NT2/D1 (cell line): ENCODE measurements at places on chromosomes 3 and 15.
A peak's percentile ranks its signal among the peaks of the same experiment; 100 is the strongest.

GRCh38 chr3:99895703-99896441 is 78.2 kb downstream of the CMSS1 start:
- DNase-seq: no peak

- no peak for DNase-seq
Observed at GRCh38 chr3:41580274-41580959, 381.1 kb downstream of the CTNNB1 start.

DNA sequence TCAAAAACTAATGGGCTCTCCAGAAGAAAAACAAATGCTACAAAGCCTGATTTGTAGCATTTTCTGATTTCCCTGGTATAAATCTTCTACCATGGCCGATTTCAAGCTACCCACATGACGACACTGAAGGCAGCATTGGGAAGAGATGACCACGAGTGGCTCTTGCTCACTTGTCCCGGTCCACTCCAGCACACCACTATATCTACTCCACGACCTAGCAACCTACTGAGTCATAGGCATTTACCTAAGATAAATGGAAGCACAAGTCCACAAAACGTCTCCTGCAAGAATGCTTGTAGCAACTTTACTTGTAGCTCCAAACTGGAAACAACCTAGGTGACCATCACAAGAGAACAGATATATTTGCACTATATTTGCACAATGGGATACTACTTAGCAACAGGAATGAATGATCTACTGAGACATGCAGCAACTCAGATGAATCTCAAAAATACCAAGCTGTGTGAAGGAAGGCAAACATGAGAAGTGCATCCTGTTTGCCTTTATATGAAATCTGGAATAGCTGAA is 60.8 kb upstream of the HES1 start:
- DNase-seq: no peak

- peak; percentile 23 for DNase-seq
Observed at GRCh38 chr15:31270767-31271166, 55.9 kb upstream of the KLF13 start.

DNA sequence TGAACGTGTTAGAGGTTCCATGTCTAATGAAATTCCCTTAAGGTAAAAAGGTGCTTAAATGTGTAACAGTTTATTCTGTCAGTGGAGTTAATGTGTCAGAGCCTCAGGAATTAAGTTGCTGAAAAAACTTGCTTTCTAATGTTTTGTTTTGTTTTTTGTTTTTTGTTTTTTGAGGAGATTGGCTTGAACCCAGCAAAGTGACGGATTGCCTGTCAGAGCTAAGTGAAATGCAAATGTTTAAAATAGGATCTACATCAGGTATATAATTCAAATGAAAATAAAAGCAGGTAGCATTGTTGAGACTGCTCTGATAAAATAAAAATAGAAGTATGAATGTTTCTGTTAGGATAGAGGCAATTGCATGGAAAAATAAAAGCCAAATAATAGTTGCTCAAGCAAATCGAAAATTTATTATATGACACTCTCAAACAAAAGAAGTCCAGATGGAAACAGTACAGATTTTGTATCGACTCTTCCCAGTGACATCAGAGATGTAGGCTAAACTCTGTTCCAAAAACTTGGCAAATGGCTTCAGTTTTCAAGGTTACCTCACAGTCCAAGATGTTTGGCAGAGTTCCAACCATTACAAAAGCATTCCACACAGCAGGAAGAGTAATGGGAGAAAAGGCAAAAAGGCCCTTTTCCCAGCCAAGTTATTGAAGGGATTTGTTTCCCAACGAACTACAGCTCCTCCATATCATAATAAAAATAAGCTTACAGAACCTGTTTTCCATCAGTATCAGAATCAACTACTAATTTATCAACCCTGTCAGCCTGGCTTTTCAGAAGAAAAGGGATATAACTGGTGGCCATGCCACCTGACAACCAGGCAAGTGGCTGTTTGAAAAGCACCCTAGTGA is 291.0 kb downstream of the TBL1XR1 start:
- peak; percentile 59 for DNase-seq

- no peak for DNase-seq
Observed at GRCh38 chr15:85691350-85692240, 103.1 kb downstream of the KLHL25 start.

DNA sequence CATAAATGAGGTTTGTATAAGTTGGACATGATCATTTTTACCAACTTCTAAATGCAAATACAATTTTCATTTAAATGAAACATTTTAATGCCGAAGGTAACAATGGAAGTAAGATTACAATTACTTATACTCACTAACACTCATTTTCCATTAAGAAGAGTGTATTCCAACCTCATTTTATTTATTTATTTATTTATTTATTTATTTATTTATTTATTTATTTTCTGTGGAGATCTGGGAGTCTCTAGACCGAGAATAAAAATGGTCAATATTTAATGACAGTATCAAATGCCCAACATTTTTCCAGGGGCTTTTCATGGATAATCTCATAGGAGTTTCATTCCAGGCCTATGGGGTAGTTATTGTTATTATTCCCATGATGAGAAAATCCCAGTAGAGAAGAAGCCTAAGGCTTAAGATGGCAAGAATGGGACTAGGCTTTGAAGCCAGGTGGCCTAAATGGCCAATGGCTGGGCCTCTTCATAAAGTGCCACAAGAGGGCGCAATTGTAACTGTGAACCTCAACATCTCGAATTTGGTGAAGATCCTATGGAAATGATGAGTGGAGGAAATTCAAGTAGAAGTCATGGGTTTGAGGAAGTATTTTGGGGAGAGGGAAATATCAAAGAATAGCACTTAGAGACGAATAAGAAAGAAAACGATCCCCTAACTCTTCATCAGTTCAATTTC is 21.3 kb downstream of the VGLL3 start:
- peak; percentile 38 for DNase-seq

- no peak for DNase-seq
Observed at GRCh38 chr15:89096664-89097063, 8.4 kb downstream of the ABHD2 start.

DNA sequence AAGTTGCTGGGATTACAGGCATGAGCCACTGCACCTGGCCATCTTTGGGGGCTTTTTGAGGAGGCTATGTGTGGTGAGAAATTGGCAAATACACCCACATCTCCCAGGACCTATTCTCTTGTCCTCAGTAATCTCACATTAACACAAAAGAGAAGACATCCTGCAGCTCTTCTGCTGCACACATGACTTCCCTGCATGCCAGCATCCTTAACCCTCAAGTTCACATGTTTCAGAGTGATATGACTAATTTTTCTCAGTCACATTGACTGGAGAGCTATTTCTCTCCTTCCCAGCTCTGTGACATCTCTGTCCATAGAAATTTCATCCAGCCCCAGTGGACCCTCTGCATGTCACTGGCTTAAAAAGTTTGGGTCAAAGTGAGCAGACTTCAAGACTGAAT is 1.9 kb upstream of the SKIC8 start:
- no peak for DNase-seq

GRCh38 chr3:50675179-50676030 is 678 bp downstream of the DOCK3 start:
- peak; percentile 46 for DNase-seq

DNA sequence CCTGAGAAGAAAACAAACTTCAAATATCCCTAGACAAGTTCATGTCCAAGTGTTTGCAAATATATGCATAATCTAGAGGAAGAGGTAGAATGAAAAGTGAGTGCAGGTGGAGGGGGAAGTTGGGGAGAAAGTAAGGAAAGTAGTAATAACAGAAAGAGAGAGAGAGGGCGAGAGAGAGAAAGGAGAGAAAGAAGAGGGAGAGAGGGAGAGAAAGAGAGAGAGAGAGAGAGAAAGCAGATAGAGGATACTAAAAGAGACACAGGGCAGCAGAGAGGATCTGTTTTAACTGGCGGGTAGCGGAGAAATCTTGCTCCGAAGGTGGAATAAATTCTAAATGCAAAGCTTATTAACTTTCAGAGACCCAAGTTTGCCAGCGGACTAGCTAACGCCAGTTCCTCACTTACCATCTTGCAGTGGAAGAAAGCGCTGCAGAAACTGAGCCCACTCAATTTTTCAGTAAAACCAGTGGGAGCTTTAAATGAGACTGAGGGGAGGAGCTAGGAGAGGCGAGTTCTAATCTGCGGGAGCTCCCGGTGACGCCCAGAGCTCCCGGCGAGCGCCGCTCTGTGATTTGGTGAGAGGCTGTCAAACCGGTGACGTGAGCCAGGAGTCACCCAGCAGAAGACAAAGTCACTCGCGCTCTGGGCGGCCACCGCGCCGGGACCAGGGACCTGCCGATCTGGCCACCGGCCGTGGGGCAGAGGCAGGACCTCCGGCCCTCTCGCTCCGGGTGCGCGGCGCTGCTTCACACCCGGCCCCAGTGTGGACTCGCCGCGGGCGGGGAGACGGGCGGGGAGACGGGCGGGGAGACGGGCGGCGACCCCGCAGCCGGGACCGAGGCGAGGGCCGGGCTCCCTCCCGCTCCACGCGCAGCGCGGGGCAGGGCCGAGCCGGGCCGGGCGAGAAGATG is at the start of gene GMNC:
GMNC (minus strand) TSS at position 486 of the 910 bp plus-strand sequence; CDS start at position 407, 79 bp downstream.
- DNase-seq: peak; percentile 56

DNA sequence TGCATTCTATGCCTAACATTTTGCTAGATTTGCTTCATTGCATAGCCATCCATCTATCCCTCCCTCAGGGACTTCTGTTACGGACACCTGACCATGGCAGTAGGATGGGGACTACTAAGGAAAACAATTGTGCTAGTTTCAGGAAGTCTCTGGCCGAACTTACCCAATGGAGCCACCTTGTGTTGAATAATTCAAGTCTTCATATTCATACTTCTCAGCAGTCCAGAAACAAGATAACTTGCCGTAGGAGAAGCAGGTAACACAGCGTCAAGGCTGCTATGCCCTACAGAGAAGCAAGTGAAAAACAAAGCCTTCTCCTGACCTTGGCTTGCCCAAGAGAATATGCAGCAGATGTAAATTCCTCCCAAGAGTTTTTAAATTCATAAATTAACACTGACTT is 685.3 kb downstream of the GRM7 start:
- DNase-seq: no peak

DNA sequence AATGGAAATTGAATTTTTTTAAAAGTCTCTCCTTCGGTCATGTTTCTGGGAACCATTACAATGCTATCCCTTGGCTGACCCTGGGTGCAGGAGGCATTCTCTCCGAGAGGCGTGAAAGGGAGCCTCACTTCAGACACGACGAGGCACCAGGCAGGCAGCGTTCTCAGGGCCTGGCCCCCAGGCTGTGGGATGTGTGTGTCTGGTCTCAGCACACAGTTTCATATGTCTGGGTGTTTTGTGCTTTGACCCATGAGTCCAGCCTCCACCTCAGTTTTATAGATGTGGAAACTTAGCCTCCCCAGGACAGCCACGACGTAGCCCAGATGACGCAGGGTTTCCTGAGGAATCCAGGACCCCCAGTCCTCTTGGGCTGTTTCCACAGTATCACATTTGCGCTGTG is 34.0 kb downstream of the FGD5 start:
- DNase-seq: no peak

DNA sequence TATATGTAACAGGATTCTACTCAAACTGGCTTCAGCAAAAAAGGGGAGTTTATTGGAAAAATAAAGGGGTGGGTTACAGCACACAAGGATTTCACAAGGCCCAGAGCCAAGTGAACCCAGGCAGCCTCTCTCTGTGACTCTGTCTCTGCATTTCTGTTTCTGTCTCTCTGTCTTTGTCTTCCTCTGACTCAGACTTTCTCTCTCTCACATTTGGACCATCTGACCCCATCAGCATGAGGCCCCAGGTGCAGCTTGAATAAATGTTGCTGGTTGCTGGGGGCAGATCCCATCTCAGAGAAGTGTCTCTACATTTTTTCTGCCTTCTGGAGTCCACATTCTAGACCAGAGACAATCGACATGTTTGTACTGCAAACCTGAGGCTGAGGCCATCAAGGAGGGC is 45.0 kb downstream of the RPLP1 start:
- no peak for DNase-seq

- DNase-seq: no peak
Observed at GRCh38 chr3:44210967-44211366, 30.7 kb upstream of the TOPAZ1 start.

DNA sequence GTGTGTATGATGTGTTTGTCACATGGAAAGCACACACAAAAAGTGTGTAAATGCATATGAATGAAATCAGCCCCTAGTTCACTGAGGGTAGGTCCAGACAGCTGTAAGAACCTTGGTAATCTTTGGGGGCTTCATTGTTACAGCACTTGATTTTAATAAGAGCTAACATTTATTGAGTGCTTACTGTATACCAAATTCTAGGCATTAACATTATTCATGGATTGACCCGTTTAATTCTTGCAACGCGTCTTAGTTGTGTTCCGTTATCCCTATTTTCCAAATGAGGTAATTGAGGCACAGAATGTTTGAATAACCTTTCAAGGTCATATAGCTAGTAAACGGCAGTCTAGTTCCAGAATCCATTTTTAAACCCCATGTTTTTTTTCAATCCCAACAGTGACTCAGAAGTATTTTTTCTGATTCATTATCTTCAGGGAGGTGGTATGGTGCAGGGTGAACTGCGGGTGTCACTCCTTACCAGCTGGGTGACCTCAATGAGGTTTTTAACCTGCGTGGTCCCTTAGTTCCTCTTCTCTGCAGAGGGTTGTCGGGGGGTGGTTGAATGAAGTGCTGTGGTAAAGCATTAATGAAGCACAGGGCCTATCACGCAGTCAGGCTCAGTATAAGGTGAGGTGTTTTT is 14.2 kb downstream of the RAB8B start:
- DNase-seq: no peak
